ENCODE measurements at places on chromosomes 13 and 19.
A peak's percentile ranks its signal among the peaks of the same experiment; 100 is the strongest.

DNA sequence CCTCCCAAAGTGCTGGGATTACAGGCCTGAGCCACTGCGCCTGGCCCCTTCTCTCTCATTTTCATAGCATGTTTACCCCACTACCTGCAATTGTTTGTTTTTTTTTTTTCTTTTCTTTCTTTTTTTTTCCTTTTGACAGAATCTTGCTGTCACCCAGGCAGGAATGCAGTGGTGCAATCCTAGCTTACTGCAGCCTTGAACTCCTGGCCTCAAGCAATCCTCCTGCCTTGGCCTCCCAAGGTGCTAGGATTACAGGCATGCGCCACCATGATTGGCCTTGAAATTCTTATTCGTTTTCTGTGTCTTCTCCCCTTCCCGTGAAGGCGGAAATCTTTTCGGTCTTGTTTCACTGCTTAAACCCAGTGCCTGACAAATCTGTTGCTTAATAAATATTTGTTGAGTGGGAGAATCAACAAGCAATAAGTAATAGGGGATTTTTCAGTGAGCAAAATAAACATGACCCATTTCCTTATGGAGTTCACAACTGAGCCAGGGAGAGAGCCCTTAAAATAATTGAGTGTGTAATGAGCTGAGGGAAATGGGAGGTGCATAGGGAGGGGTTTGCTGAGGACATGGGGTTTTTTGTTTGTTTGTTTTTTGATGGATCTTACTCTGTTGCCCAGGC lies 1.8 kb upstream of the INSR start:
- peak; percentile 66 for DNase-seq

DNA sequence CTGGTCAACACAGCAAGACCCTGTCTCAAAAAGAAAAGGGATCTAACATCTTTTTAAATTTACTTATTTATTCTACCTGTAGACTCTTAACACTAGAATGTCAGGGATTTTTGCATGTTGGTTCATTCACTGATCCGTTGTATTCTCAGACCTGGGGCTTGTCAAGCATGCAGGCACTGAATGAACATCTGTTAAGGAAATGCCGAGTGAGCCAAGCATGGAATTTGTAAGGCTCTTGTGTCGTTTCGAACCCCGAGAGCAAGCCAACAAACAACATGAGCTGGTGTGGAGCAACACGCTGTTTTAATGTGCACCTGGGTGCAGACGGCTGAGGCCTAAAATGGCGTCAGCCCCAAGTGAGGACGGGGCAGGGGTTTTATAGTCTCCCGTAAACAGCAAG lies 10.0 kb upstream of the OR1M1 start:
- no peak for DNase-seq

GRCh38 chr13:75541287-75541686 lies 3.6 kb upstream of the COMMD6 start:
- no peak for DNase-seq

- DNase-seq: no peak
Observed at GRCh38 chr13:29855009-29855408, 4.6 kb upstream of the UBL3 start.

GRCh38 chr13:76229281-76229680 lies 593.2 kb downstream of the LMO7 start:
- no peak for DNase-seq

DNA sequence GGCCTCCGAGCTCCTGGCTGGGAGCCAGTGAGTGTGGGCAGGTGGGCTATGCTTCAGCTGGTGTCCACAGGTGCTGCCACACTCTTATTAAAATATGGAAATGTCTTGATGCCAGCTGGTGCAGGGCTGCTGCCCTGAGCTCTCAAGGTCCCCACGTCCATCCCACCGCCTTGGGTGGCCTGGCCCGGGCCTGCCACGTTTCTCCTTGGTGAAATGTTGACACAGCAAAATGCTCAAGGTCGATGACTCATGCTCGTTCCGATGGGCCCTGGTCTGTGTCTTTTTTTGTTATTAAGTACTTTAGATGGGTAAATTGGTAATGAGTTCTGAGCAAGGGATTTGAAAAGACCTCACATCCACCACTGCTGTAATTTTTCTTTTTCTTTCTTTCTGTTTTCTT lies 524.7 kb downstream of the MYO16 start:
- DNase-seq: peak; percentile 31

DNA sequence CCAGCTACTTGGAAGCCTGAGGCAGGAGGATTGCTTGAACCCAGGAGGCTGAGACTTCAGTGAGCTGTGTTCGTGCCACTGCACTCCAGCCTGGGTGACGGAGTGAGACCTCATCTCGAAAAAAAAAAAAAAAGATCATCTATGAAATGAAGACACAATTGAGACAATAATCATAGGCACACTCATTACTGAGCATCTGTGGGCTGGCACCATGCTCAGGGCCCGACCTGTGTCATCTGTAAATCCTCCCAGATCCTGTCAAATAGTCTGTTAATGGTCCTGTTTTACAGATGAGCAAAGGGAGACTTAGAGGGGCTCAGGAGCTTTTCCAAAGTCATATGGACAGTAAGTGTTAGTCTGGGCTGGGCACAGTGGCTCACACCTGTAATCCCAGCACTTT lies 4.1 kb upstream of the NANOS2 start:
- DNase-seq: no peak

DNA sequence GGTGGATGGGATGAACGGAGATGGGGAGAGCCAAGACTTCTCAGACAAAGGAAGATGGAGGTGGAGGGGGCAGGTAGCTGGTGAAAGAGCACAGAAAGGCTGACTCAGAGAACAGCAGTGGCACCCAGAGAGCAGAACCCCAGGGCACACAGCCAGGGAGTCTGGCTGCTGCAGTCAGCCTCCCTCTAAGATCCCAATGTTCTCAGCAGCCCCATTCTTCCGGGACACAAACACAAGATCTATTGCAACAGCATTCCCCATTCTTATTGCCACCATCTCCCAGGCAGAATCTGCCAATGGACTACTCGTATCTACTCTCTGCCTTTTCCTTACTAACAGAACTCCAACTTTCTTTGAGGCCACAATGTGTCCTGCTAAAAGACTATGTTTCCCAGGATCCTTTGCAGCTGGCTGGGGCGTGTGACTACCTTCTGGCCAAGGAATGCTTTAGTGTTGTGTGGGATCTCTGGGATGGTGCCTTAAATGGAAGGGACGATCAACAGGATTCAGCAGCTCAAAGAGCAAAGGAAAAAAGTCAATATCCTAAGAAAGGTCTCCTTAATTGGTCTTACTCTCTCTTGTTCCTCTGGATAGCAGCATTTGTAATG lies 7.5 kb downstream of the THAP8 start:
- no peak for DNase-seq

- peak; percentile 56 for DNase-seq
Observed at GRCh38 chr19:22945560-22945959, 57.4 kb downstream of the ZNF728 start.

DNA sequence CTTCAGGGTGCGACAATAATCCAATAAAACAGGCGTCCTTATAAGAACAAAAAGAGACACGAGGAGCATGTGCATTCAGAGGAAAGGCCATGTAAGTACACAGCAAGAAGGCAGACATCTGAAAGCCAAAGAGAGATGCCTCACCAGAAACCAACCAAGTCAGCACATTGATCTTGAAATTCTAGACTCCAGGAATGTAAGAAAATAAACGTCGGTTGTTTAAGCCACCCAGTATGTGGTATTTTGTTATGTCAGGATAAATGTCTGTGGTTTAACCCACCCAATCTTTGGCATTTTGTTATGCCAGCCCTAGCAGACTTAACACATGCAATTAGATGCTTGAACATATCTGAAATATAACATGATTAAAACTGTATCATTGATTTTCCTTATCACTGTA lies 452.0 kb downstream of the SLITRK6 start:
- DNase-seq: no peak

GRCh38 chr19:4859697-4860096 lies 7.8 kb downstream of the PLIN3 start:
- no peak for DNase-seq

GRCh38 chr19:1088416-1089010 lies 6.7 kb downstream of the POLR2E start:
- DNase-seq: no peak

- DNase-seq: no peak
Observed at GRCh38 chr13:30974350-30974749, 41.9 kb downstream of the TEX26 start.

- DNase-seq: no peak
Observed at GRCh38 chr19:9865732-9866501, 30.8 kb downstream of the PIN1 start.
